Activated CD4-positive, alpha-beta T cell treated with anti-CD3 and anti-CD28 coated beads for 4 hours (primary cell): ENCODE measurements at places on chromosomes 16 and 17.

GRCh38 chr16:67184453-67184994, 761 bp upstream of the MATCAP1 start:
- DNase-seq = no peak

DNA sequence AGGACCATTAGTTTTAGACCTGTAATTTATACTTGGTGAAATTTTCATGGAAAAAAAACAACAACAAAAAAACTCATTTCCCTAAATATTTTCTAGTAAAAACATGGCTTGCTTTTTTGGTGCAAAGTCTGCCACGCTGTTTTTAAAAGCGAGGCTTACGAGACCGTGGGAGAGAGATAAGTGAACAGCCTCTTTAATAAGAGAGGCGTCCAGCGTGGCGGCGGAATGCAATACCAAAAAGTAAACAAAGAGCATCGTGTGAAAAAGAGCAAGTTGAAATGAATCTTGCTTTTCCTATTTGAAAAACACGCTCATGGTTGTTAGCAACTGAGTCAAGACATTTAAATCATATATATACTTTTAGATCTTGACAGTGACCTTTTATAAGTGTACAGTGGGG, 10.5 kb upstream of the MSI2 start:
- no peak for DNase-seq

DNA sequence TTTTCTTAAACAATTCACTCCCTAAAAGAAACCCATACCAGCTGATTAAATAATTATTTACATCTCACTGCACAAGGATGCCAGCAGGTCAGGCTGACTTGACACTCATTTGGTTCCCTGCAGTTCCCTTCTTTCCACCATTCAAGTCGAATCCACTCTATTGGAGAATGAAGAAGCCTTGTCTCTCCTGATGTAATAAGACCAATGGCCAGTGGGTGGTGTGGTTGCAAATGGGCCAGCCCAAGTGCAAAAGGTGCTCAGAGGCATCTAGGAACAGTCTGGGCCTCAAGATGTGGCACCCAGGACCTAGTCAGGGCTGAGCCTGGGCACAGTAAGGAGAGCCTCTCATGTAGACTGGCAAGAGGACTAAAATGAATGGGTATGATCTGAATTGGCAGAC, 9.3 kb downstream of the C16orf78 start:
- no peak for DNase-seq

GRCh38 chr16:47142486-47142820, 1.3 kb downstream of the NETO2 start:
- no peak for DNase-seq

- DNase-seq = no peak
These were observed 818 bp downstream of the DNAJC7 start for GRCh38 chr17:42016411-42016831.

DNA sequence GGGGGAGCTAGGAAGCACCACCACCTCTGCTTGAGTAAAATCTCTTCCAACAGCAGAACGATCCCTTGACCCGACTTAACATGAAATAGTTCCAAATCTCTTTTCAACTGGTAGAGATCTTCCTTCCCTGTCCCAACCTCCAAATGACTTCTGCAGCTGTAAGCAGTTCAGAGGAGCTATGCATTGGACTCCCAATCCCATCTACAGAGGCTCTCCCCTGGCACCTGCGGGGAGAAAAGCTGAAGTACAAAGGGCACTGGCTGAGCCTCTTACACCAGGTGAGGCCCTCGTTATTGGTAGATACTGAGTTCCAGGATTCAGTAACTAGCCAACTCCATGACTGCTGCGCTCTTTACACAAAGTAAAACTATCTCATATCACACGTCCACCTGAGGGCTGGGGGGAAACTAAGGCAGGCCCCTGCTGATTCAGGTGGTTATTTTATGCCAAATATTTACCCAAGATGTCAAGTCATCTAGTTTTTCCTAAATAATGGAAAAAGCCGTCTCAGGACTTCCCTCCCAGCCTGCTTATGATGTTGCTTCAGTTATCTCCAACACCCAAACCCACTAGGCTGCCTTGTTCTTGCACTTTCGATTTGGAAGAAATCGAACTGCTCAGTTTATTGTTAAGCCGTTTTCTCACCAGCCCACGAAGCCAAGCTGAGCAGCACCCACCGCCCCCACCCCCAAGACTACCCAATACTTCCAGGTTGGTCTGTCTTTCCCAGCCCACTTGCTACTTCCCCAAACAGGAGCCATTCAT, 3.2 kb downstream of the ACTG1 start:
- DNase-seq = peak; percentile 42

DNA sequence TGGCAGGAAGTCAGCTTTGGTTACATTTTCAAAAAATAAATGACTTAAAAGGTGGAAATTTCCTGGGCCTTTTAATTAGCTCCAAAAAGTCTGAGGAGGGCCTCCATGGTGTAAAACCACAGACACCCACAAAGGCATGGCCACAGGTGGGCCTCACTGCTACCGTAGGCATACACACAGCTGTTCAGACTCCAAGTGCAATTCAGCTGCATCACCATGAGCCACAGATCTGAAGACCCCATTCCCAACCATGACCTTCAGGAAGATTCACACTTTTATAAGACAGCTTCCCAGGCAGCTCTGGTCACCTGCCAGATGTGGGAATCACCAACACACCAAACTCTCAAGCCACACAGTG, 20.6 kb downstream of the CSNK2A2 start:
- no peak for DNase-seq
